Sigmoid colon (tissue), 7 donors: ENCODE measurements at places on chromosomes 4 and X. TPM values are rescaled to one million over a fixed set of nuclear protein-coding genes. Genes with fewer than 3 reads are reported as not detected.

DNA sequence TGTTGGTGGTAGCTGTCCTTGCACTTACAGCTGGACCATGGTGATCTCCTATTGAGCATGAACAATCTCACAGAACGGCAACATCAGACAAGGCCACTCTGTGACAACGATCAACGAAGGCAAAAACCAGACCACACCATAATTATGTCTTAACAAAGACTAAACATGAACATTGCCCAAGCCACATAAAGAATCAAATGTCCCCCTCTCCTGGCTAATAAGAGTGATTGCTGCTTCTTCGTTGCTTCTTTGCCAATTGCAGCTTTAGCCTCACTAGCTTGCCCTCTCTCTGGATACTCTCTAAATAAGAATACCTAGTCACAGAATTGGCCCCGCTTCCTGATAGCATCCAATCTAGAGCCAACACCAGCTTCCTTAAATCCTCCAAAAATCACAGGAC is 41.5 kb upstream of the PGRMC1 start:
- H3K4me1 ChIP-seq, result no peaks in the 10 kb centered on the region
- H3K27ac ChIP-seq, result no peak overlapping the region
- DNase-seq, result no peak
- H3K36me3 ChIP-seq, result no peaks in the 10 kb centered on the region

DNA sequence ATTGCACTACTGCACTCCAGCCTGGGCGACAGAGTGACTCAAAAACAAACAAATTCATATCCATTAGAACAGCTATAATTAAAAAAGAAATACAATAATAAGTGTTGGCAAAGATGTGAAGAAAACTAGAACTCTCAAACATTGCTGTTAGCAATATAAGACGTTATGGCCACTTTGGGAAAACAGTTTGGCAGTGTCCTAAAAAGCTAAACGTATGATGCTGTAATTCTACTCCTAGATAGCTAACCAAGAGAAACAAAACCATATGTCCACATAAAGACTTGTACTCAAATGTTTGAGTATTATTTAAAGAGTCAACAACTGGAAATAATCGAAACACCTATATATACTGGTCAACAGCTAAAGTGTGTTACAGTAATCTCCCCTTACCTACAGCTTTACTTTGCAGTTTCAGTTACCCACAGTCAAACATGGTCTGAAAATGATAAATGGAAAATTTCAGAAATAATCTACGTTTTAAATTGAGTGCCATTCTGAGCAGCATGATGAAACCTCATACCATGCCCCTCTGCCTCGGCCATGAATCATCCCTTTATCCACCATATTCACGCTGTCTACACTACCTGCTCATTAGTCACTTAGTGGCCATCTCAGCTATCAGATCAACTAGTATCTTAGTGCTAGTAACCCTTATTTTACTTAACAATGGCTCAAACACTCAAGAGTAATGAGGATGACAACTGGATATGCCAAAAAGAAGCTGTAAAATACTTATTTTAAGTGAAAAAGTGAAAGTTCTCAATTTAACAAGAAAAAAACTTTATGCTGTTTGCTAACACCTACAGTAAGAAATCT is 4.9 kb downstream of the ELF2 start:
- DNase-seq, result no peak
- no peaks in the 10 kb centered on the region for H3K36me3 ChIP-seq
- no peak overlapping the region for H3K4me3 ChIP-seq
- no peaks in the 10 kb centered on the region for H3K27me3 ChIP-seq
- peaks cover 50% of the 10 kb centered on the region for H3K4me1 ChIP-seq
- H3K27ac ChIP-seq, result peak overlapping the region; percentile 18

- peak overlapping the region; percentile 55 for H3K4me3 ChIP-seq
- no peaks in the 10 kb centered on the region for H3K4me1 ChIP-seq
- H3K36me3 ChIP-seq, result no peaks in the 10 kb centered on the region
- peak overlapping the region; percentile 94 for H3K27ac ChIP-seq
- peak; percentile 76 for DNase-seq
Observed at GRCh38 chr4:186144946-186145569, 40.6 kb downstream of the FAM149A start.

- no peak overlapping the region for H3K4me3 ChIP-seq
- H3K36me3 ChIP-seq, result no peaks in the 10 kb centered on the region
- DNase-seq, result no peak
- no peaks in the 10 kb centered on the region for H3K4me1 ChIP-seq
- H3K27ac ChIP-seq, result no peak overlapping the region
Observed at GRCh38 chr4:100061835-100062234, 111.8 kb upstream of the H2AZ1 start.

DNA sequence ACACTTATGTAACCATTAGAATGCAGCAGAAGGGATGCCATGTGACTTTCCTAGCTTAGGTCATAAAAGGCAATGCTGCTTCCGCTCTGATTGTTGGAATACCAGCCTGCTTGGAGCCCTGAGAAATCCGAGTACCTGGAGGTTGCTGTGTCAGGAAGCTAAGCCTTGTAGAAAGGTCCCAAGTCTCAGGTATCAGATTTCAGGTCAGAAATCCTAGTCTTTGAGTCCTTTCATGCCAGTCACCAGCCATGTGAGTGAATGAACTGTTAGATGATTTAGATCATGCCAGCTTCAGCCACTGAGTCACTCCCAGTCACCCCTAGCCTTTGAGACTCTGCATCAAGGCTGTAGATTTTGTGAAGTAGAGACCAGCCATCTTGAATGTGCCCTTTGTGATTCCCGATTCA is 23.5 kb downstream of the RAP1GDS1 start:
- H3K4me3 ChIP-seq, result no peak overlapping the region
- H3K27ac ChIP-seq, result no peak overlapping the region
- no peaks in the 10 kb centered on the region for H3K27me3 ChIP-seq

The F8A3 gene
- total RNA-seq, result 7.4 TPM

DNA sequence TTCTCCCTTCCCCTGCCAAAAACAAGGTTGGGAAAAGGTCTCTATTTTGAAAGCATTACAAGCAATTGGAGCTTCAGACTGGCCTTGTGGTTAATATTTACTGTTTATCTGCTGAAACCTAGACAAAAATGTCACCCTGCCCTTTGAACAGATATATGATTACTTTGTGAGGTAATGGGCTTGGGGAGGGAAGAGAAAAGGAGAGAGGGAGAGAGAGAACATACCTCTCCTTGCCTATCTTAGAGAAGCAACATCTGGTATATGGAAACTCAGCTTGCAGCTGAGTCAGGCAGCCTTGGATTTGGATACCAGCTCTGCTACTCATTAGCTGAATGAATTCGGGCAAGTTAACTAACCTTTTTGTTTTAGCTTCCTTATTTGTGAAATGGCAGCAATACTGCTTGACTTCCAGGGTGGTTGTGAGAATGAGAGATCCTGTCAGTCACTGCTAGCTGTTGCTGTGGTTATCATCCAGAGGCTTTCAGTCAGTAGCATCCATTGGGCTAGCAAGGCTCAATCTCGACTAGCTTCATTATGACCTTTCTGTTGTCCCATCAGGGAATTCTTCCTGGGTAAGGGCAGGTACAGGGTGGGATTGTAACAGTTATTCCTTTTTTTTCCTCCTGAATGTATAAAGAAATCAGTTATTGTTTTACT is 41.1 kb downstream of the ZFX start:
- peaks cover 17% of the 10 kb centered on the region for H3K4me1 ChIP-seq
- no peaks in the 10 kb centered on the region for H3K27me3 ChIP-seq
- no peaks in the 10 kb centered on the region for H3K36me3 ChIP-seq
- no peak overlapping the region for H3K27ac ChIP-seq
- no peak overlapping the region for H3K4me3 ChIP-seq

The TCEAL2 gene
- 10.5 TPM for total RNA-seq

GRCh38 chr4:87052615-87053014 is 117.8 kb downstream of the AFF1 start:
- peak overlapping the region; percentile 87 for H3K27ac ChIP-seq
- H3K4me1 ChIP-seq, result peaks cover 88% of the 10 kb centered on the region
- H3K36me3 ChIP-seq, result no peaks in the 10 kb centered on the region
- no peak overlapping the region for H3K4me3 ChIP-seq

- H3K27ac ChIP-seq, result no peak overlapping the region
- H3K27me3 ChIP-seq, result no peaks in the 10 kb centered on the region
- DNase-seq, result no peak
- no peaks in the 10 kb centered on the region for H3K4me1 ChIP-seq
- no peaks in the 10 kb centered on the region for H3K36me3 ChIP-seq
Observed at GRCh38 chr4:99447079-99447478, 11.9 kb upstream of the ADH7 start.

- H3K4me1 ChIP-seq, result no peaks in the 10 kb centered on the region
- H3K4me3 ChIP-seq, result no peak overlapping the region
Observed at GRCh38 chr4:35900286-35901243, 343.7 kb downstream of the ARAP2 start.

DNA sequence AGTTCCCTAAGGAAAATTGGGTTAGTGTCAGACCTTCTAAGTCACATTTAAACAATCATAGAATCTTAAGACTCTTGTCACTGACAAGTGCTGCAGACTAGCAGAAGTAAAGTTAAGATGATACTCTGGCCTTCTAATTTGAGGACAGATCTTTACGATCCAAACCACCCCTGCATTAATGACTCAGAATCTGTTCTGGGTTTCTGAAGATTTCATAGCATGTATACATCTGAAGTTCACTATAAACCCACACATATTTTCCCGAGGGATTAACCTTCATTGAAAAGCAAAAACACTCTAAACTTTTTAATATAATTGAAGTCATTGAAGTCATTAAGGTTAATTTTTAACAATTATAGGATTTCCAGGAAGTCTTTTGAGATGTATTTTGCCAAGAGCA is 674.3 kb downstream of the IQCM start:
- no peaks in the 10 kb centered on the region for H3K4me1 ChIP-seq
- no peak for DNase-seq
- no peak overlapping the region for H3K27ac ChIP-seq

The SGMS2 gene
- total RNA-seq, result 204 TPM

DNA sequence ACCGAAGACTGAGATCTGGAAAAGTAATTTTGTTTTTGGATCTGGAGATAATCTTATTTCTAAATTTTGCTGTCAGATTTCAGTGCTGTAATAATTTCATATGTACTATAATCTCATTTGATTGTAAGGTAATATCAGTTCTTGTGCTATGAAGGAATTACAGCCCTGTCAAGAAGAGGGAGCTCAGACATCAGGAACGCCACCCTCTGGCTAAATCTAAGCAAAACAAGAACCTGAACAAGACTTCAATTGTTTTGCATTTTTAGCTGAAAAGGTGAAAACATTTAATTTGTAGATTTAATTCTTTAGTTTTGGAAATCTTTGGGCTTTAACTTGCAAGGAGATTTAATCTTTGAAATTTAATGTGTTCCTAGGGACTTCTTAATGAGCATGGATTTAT is 525.4 kb upstream of the HS3ST1 start:
- DNase-seq, result no peak
- H3K4me1 ChIP-seq, result no peaks in the 10 kb centered on the region
- H3K4me3 ChIP-seq, result no peak overlapping the region
- H3K27ac ChIP-seq, result no peak overlapping the region
- H3K27me3 ChIP-seq, result no peaks in the 10 kb centered on the region
- no peaks in the 10 kb centered on the region for H3K36me3 ChIP-seq
